ENCODE measurements at places on chromosomes 2 and 18. TPM values are rescaled to one million over a fixed set of nuclear protein-coding genes. Genes with fewer than 3 reads are reported as not detected.

Gene SMYD1
- total RNA-seq = 15.2 TPM

Gene FABP1
- not detected for total RNA-seq

Gene PPP4R3B
- total RNA-seq = 105 TPM

Gene STRN
- total RNA-seq = 18.5 TPM

Gene MLPH
- total RNA-seq = 13.8 TPM

Gene SPP2
- total RNA-seq = not detected

Gene VWC2L
- 0.27 TPM for total RNA-seq

Gene UGT1A5
- not detected for total RNA-seq

Gene ASPRV1
- 1.2 TPM for total RNA-seq

Gene PAIP2B
- 19.3 TPM for total RNA-seq

Gene EMILIN2
- total RNA-seq = 20.9 TPM

DNA sequence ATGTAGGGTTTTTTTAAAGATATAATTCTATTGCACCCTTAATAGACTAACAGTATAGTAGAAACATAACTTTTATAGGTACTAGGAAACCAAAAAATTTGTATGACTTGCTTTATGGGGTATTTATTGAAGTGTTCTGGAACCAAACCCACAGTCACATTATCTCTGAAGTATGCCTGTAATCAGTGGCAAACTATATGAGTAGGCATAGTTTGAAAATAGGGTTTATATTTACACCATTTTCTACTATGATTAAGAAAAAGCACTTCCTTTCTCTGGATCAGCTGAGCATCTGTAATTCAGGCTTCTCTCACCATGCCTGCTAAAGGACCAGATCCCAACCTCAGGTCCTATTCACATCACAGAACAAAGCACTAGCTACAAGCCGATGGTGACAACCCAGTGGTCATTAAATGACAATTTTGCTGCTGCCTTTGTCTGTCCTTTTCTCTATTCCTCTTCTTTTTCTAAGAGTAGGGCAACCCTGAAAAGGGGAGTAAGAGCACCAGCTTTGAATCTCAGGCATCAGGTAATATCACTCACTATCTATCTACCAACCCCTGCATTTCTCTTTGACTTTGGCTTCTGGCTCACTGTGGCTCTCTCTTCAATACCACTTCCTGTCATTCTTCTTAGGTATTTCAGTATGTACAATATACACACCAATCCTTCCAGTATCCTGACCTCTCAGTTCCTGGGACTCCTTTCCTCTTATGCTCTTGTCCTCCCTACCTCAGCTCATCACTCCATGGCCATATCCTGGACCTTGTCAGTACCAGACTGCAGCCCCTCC is 14.4 kb downstream of the NEMP2 start:
- no peak for ATAC-seq

DNA sequence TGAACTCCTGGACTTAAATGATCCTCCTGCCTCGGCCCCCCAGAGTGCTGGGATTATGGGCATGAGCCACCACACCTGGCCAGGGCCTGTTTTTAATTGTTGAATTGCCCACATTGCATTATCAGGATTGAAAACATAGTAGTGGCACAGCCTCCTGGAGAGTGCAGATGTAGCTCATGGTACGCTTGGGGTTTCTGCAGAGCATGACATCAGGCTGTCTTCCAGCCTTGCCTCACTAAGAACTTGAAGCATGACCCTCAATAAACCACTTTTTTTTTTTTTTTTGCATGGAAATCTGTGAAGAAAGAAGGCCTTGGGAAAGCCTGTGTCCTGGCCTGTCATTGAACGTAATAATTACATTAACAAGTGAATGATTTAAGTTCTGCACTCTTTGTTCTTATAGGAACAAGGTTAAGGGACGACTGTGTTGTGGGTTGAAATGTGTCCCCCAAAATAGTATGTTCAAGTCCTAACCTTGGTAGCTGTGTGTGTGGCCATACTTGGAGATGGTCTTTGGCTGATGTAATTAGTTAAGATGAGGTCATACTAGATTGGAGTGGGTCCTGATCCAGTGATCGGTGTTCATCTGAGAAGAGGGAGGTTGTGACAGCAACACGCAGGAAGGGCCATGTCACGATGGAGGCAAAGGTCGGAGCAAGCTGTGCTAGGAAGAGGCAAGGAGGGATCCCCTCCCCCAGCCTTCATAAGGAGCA is 90.2 kb downstream of the AGAP1 start:
- ATAC-seq = no peak

DNA sequence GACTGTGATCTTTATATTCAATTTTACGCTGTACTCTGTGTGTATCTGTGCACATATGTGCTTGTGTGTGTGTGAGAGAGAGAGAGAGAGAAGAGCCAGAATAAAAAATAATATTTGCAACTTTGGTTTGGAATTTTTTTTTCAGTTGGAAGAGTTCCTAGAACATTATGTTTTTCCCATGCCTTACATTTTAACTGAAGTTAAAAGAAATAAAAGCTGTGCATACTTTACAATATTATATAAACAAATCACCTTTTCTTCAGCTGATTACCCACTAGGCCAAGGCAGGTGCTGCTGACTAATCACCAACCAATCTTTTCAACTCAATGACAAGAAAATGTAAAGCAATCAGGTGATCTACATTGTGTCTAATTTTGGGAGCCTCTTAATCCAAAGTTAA is 366.3 kb downstream of the NYAP2 start:
- ATAC-seq = peak; percentile 45

DNA sequence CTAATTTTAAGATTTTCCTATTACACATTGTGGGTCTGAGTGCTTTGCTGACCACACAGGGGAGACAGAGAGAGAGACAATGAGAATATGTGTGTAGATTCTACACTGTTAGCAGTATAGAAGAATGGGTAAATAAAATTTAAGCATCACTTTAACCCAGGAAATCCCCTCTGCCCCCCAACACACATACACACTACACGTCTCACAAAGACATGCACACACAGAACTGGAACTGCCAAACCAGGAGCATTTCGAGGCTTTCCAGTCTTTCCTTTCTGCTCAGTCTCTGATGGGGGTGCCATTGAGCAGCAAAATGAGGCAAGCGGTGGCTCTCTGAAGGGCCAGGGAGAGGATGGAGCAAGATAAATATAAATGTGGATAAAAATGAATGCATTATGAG is 2.5 kb downstream of the MERTK start:
- ATAC-seq = no peak

DNA sequence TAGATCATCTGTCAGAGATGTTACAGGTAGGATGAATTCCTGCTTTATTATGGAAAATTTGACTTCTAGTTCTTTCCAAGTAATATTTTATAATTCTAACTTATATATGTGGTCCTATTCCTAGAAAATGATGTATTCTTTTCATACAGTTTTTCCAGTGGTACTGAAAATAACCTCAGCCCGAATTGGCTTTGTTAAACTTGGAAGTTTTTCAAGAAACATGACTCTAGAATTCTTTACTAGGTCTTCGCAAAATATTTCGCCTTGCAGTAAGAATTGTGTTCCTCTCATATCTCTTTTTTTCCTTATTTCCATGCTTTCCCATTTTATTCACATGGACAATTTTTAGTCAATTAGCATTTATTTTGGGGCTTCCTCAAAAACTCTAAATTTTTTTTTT is 60.5 kb downstream of the BMPR2 start:
- no peak for ATAC-seq

DNA sequence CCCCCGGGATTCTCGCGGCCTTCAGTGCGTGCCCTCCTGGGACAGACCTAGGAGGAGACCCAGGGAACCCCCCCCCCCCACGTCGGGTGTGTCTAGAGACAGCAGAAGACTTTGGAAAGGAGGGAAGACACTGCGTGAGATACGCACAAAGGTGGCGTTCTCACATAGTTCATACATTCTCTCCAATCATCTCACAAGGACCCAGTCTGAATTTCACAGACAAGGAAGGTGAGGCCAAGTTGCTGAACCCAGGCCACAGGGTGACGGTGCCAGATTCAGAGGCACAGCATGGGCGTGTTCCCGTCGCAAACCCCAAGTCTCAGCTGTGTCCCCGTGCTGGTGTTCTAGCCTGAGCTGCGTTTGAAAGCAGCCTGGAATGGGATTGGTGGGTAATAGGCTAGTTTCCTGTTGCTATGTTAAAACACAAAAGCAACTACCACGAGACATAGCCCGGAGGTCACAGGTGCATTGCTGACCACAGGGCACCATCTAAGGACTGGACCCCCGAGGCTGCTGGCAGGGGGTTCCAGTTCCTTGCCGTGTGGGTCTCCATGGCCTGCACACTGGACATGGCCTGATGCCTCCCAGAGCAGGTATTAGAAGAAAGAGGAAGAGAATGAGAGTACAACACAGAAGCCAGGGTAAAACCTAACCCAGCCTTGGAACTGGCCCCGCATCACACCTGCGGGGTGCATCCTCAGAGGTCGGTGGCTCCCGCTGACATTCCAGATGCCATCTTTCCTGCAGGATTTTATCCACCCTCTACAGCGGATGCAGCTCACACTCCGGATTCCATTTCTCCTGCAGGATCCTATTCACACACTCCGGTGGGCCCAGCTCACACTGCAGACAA is 1.1 kb upstream of the PXDN start:
- no peak for ATAC-seq

GRCh38 chr2:98891591-98891990 is 44.4 kb downstream of the CRACDL start:
- no peak for ATAC-seq

- peak; percentile 61 for ATAC-seq
Observed at GRCh38 chr18:9742524-9743131, 34.5 kb downstream of the RAB31 start.

- ATAC-seq = no peak
Observed at GRCh38 chr2:133855526-133855925, 287.3 kb upstream of the NCKAP5 start.

- ATAC-seq = no peak
Observed at GRCh38 chr2:167127135-167127534, 238.9 kb downstream of the XIRP2 start.

GRCh38 chr2:47118581-47118980 is 36.5 kb downstream of the STPG4 start:
- no peak for ATAC-seq

- ATAC-seq = no peak
Observed at GRCh38 chr2:2834105-2834504, 503.0 kb upstream of the MYT1L start.

DNA sequence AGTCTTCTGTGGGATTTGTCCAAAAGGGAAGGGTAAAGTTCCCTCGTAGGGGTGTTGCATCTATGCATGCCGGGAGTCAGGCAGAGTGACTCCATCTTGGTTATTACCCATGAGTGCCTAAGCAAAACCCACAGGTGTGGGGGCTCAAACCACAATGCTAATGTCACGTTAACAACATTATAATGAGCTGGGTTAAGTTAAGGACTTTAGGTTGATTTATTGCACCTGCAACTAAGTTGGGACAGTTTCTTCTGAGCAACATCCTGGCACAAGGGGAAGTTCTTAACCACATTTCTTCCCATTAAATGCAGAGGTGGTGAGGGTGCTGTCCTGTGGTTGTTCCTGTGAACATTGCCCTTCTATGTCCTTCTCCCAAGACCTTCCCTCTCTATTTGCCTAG is 1596.8 kb upstream of the SLC39A10 start:
- no peak for ATAC-seq

DNA sequence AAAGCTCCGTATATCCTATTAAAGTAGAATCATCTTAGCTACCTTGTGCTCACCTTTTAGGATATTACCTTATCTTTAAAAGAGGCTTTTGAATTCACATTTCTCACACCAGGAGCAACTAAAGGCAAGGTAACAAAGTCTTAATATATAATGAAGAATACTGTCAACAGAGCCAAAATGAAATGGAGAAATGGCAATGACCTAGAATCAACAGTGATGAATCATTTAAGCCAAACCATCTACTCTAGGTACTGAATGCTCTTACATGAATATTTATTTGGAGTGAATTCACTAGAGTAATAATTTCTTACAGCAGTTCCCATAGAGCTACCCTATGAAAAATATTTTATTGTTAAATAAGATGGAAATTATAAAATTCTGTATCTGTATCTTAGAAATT is 421.0 kb downstream of the RND3 start:
- ATAC-seq = no peak

- no peak for ATAC-seq
Observed at GRCh38 chr18:24470805-24471204, 10.4 kb downstream of the HRH4 start.

- ATAC-seq = no peak
Observed at GRCh38 chr2:18362696-18363095, 197.8 kb downstream of the RDH14 start.

GRCh38 chr2:158998551-158999248 is 30.3 kb downstream of the TANC1 start:
- ATAC-seq = no peak

DNA sequence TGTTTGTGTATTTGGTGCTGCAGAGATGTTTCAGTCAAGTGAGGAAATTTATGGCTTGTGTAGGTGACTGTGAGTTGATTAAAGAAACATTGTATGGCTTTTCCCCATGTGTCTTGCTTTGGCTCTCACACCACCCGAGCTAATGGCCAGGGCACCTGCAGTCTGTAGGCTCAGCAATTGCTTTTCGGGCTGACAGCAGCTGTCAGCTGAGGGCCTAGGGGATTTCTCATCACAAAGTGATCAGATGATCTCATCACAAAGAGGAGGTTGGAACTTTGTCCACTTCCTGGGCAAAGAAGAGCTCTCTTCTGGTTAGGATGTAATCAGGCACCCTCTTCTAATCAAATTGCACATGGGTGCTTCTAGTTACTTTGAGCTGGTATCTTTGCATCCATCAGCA is 632.2 kb downstream of the SLC4A3 start:
- no peak for ATAC-seq

DNA sequence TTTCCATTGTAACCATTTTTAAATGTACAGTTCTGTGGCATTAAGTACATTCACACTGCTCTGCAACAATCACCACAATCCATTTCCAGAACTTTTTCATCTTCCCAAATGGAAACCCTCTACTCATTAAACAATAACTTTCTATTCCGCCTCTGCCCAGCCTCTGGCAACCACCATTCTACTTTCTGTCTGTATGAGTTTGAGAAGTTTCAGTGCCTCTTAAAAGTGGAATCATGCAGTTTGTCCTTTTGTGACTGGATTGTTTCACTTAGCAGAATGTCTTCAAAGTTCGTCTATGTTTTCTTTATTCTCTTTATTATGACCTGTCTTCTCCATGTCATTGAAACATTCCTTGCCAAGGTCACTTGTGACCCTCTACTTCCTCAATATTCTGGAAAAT is 22.0 kb upstream of the PELI1 start:
- no peak for ATAC-seq

GRCh38 chr18:51234117-51235008 is 36.9 kb upstream of the MEX3C start:
- ATAC-seq = no peak
